ENCODE measurements at places on chromosomes 6 and 20. TPM values are rescaled to one million over a fixed set of nuclear protein-coding genes. Genes with fewer than 3 reads are reported as not detected.
A peak's percentile ranks its signal among the peaks of the same experiment; 100 is the strongest.

DIDO1 gene
- 74.0 TPM for total RNA-seq

DNA sequence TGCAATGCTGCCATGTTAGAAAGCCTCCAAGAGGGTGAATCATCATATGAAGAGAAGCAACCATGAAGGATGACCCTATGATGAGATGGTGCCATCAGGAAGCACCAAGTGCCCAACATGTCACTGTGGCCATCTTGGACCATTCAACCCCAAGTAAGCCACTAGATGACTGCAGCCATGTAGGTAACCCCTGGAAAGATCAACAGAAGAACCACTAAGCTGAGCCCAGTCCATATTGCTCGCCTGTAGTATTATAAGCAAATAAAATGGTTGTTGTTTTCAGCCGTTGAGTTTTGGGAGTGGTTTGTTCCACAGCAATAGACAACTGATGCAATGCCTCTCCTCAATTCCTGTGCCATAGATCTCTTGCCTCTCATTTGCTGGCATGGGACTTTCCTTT, 140.9 kb downstream of the SCML4 start:
- DNase-seq = no peak

DNA sequence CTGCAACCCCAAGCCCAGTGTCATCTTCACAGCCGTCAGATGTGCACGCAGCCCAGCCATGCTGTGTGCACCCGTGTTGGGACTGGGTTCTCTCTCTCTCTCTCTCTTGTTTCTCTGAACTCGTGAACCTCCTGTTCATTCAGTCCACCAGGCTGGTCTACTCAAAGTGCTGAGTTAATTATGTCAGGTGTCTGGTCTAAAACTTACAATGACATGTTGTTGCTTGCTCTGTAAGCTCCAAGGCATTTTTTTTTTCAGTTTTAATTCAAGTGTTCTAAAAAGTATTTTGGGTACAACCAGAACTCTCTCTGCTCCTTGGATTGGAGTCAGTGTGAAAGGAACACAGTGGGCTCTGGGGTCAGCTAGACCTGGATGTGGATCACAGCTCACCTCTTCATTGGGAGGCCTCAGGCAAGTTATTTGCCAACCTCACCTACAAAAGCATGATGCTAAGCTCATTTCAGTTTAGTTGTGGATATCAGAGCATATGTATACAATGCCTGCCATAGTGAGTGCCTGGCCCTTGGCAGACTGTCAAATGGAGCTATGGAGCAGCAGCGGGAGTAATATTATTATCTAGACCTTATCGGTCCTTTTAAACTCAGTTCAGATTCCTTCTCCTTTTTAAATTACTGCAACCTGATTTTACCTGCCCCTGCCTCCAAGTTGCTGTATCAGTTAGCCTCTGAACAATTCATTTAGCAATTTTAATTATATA, 59.5 kb downstream of the PLEKHG1 start:
- DNase-seq = no peak

- DNase-seq = no peak
These were observed 13.9 kb upstream of the CCDC167 start for GRCh38 chr6:37513576-37513975.

DNA sequence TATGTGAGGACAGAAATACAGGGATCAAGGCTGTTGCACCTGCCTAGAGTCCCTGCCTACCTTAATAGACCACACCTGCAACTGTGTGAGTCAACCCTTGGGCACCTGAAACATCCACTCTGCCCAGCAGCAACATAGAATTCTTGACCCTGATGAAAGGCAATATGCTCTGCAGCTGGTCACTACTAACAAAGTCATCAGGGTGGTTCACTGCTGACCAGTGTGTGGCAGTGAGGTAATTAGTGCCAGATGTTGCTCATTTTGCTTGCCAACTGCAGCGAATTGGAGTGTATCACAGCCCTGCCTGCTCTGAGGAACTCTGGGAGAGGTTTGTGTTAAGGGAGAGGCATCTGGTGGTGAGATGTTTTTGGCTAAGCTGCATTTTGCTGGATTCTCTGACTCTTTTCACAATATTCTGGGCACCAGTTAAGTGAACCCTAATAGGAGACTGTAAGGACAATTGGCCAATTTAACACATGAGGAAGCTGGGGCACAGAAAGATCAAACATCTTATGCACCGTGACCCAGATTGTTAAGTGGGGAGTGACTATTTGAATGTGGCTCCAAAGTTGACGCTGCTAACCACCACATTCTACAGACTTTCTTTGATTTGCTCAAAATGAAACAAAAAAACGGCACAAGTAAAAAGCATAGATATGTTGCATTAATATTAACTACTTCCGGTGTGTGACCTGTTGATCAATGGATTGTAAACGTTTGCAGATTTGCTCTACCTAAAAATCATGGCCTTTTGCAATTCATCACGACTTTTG, 61.9 kb upstream of the OPRM1 start:
- DNase-seq = no peak

ANGPT4 gene
- total RNA-seq = not detected

DNA sequence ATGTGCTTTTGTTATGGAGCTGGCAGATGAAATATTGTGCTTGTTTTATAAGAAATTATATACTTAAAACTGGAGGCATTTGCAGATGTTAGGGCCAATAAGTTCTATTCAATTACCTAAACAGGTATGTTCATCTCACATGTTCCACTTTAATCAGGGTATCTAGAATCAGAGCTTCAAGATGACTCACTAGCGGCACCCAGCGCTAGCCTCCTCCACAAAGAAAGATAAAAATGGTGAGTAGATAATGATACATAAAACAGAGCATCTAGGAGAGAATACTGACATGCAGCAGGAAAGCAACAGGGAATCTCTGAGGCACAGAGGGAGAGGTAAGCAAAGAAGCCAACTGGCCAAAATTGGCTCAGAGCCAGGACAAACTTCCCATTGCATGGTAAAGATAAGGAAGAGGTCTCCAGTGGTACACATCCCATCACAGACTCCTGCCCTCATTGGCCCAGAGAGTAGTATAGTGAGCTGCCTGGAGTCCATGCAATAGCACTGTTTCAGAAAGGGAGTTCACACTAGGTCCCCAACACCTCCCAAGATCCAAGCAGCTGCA, 200.7 kb upstream of the SPTLC3 start:
- no peak for DNase-seq

DNA sequence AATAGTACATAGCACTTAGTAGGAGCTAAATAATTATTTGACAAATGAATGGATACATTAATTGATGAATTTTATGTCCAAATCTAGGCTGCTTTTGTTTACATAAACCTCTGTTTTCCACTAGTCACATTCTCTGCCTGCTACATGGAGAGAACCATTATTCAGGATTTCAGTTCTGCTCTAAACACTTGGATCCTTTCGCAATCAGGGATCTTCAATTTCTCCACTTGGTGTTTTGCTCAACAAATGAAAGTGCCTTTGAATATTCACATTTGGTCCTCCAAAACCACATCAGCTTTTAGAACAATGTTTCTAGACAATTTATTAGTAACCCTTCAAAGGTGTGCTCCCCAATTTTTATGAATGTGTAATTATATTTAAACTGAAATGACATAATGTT, 30.6 kb upstream of the HLA-DQB1 start:
- DNase-seq = no peak

STX11 gene
- total RNA-seq = 14.1 TPM

GRCh38 chr6:3650076-3650958, 101.2 kb downstream of the PXDC1 start:
- no peak for DNase-seq

GRCh38 chr6:105972440-105972839, 113.7 kb upstream of the PRDM1 start:
- no peak for DNase-seq

- no peak for DNase-seq
These were observed 63.7 kb downstream of the C6orf118 start for GRCh38 chr6:165245701-165246100.

DNA sequence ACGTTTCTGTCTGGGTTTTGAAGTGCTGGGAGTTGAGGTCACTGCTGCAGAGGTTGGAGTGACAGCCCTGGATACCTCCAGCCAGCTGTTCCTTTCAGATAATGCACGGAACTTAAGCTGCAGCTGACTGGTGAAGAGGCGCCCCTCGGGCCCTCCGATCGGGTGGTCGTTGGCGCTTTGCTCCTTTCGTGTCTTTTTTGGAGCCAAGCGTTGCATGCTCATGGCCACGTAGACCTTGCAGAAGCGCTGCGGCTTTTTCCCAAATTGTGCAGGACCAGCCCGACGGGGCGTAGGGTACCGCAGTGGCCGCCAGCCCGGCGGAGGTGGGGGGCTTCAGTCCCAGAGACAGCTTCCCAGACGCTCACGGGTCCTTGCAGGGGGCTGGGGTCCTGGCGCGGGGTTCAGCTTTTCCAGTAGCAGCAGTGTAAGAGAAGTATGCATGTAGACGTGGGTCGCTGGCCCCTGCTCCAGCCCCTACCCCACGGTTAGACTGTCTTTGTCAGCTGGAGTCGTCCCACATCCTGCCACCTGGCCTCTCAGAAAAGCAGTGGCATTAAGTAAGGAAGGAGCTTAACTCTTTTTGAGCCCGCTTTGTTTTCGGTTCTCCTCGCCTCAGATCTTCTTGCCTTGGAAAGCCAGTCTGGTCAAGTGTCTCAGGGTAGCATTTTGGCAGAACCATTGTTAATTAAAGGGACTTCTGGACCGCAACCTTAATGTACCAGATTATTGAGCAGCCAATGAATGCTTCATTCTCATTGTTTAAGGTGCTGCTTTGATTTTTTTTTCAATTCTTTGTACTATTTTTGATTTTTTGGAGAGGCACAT, 838 bp downstream of the TNFAIP3 start:
- DNase-seq = peak; percentile 65

NELFCD gene
- 89.5 TPM for total RNA-seq

GRCh38 chr6:89284963-89285735, 29.9 kb downstream of the GABRR2 start:
- DNase-seq = no peak

- DNase-seq = peak; percentile 79
These were observed 51.2 kb upstream of the RNF182 start for GRCh38 chr6:13873288-13874190.

DNA sequence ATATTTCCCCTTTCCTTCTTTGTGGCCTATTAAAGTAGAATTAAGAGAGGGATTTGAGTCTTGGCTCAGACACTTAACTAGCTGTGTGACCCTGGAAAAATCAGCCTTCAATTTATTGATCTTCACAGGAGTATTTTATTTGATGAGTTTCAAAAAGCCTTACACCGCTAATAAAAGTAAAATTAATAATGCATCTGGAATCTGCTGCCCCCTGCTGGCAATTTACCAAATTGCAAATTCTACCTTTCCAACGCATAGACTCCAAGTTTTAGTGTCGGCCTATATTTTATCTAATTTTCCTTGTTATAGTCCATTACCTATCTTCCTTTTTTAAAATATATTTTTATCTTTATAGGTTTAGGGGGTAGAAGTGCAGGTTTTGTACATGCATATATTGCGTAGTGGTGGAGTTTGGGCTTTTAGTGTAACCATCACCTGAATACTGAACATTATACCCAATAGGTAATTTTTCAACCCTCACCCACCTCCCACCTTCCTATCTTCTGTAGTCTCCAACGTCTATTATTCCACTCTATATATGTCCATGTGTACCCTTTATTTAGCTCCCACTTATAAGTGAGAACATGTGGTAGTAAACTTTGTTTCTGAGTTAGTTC, 46.3 kb downstream of the GOPC start:
- DNase-seq = peak; percentile 71
